B cell (primary cell): ENCODE measurements at places on chromosomes 6 and 20.

GRCh38 chr6:13550656-13551055 is 23.7 kb upstream of the SIRT5 start:
- no peak for DNase-seq

DNA sequence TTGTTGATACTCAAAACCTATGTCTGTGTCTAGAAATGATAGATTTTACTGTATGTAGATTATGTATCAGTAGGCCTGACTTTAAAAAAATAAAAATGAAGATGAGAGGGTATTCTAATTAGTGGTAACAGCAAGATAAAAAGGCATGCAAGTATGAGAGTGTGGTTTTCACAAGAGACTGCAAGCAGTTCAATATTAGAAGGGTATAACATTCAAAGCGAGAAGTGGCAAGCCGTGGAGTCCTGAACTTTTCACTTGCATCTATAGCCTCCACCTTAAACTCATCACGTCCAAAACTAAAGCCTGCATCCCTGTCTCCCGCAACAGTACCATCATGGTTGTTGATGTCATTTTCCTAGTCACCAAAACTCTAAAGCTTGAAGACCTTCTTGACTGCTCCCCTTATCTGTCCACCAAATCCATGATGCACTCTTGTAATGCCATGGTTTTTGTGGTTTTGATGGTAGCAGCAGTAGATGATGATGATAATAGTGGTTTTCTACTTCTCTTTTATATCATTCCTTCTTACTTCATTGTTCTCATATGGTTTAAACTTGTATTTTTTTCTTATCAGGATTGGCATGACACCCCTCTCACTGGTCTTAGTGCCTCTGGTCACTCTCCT is 9.2 kb upstream of the CGA start:
- no peak for DNase-seq

DNA sequence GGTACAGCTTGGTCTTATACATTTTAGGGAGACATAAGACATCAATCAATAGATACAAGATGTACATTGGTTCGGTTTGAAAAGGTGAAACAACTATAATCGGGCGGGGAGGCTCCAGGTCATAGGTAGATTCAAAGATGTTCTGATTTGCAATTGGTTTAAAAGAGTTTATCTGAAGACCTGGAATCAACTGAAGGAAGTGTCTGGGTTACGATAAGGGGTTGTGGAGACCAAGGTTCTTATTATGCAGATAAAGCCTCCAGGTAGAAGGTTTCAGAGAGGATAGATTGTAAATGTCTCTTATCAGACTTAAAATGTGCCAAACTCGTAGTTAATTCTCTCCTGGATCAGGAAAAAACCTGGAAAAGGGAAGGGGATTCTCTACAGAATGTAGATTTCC is 5.9 kb upstream of the SERPINB6 start:
- no peak for DNase-seq

GRCh38 chr20:53829724-53830521 is 236.3 kb upstream of the ZNF217 start:
- DNase-seq, result peak; percentile 72

GRCh38 chr20:50555662-50556061 is 45.5 kb downstream of the PTPN1 start:
- no peak for DNase-seq

DNA sequence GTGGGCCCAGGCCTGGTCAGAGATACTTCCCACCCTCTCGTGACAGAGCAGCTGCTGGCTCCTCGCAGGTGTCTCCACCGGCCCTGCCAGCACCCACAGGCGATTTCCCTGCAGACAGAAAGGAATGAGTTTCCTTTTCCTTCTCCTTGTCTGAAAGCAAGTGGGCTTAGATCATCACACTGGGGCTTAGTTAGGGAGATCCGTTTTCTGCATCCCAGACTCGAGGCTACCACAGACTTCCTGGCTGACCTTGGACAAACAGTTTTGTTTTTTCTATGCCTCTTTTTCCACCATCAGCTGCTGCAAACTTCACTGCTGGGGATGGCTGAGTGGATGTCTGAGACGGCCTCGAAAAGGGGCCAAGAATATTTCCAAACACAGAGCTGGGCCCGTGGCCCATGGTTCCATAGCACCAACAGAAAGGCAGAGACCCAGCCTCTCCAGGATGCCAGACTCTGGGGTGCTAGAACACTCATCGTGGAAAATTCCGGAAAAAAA is 86.5 kb downstream of the BANF2 start:
- DNase-seq, result no peak

DNA sequence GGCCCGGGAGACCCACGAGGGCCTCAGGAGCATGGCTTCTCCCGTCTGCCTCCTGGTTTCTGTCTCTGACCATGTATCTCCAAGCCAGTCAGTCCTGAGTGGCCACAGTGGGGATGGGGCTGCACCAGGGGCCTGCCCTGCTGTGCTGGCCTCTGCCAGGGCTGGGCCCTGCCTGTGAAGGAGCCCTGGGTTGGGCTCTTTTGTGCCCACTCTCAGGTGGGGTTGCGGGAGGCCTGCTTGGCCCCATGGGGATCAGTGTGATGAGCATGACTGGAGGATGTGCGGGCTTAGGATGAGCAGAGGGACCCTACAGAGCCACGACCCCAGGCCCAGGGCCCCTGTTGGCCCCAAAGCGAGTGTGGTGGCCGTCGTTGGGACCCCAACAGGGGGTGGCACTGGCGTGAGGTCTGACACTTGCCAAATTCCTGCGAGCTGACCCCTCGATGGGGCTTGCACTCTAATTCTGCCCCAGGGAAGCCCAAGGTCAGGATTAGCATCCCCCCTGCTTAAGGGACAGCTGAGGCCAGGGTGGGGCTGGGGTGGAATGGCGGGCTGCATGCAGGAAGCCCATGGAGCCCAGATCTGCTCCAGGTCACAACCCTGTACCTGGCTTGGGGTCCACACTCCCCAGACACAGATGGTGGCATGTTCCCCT is 90.0 kb upstream of the BHLHE23 start:
- DNase-seq, result no peak

DNA sequence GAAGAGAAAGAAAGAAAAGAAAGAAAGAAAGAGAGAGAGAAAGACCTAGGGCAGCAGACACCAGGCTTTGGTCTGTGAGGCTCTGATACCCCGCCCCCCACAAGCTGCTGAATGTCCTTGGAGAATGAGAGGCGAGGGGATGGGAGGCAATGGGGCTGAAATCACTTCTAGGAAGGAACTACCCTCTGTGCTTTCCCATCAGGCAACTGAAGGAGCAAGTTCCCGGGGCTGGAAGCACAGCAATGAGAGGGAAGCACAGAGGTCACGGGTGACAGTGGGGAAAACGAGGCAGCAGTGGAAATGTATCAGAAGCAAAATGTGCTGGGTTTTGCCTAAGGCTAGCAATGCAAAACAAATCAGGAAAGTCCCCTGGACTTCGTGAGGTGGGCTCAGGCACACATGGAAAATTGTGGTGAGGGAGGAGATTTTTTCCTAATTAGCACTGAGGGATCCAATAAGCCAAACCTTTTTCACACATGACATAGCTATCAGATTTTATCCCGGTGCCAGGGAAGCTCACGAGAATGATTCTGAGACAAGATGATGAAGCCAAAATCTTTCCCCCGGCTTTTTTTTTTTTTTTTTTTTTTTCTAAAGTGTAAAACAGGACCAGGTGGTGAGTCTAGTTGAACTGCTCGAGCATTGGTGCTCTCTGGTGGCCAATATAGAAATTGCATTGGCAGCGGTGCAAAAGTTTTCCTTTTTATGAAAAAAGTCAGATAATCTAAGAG is 16.8 kb upstream of the ARFGEF2 start:
- peak; percentile 81 for DNase-seq

DNA sequence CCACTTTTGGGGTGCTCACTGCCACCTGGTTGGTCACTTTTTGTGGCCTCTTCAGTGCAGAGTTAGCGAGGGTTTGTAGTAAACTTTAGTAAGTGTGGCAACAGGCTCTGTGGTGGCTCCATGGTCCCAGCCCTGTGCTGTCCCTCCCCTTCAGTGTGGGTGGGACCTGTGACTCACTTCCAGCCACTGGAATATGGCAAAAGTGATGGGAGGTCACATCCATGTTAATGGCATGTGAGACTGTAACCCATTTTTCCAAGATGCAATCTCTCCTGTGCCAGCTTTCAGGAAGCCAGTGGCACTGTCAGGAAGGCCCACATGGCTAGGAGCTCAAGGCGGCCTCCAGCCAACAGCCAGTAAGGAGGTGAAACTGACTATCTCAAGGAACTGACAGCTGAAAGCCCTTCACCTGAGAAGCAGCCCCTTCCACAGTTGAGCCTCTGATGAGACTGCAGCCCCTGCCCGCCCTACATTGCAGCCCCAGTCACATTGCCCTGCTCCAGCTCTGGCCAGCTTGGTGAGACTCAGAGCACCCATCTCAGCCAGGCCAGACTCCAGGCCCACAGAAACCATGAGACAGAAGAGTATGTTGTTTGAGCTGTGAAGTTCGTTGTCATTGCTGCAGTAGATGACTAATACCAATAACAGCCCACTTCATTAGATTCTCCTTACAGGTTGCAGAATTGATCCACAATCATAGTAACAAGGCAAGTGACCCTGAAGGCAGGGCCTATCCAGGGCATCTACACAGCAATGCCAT is 13.1 kb upstream of the CST7 start:
- no peak for DNase-seq

GRCh38 chr6:131062241-131063027 is 611 bp downstream of the EPB41L2 start:
- DNase-seq, result peak; percentile 59

DNA sequence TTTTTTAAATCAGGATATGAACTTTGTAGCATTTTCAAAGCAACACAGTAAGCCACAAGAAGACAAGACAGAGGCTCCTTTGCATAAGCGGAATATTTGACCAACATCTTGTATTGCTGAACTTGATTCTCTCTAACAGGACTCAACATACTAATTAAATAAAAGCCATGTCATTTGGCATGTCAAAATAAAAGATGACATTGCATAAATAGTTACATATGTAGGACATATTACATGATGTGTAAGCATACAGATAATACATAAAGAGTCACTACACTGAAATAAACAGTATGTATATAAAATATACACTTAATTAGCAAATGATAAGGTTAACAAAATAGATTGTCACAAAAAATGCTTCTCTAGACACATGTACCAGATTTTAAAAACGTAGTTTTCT is 62.2 kb downstream of the REPS1 start:
- DNase-seq, result no peak

DNA sequence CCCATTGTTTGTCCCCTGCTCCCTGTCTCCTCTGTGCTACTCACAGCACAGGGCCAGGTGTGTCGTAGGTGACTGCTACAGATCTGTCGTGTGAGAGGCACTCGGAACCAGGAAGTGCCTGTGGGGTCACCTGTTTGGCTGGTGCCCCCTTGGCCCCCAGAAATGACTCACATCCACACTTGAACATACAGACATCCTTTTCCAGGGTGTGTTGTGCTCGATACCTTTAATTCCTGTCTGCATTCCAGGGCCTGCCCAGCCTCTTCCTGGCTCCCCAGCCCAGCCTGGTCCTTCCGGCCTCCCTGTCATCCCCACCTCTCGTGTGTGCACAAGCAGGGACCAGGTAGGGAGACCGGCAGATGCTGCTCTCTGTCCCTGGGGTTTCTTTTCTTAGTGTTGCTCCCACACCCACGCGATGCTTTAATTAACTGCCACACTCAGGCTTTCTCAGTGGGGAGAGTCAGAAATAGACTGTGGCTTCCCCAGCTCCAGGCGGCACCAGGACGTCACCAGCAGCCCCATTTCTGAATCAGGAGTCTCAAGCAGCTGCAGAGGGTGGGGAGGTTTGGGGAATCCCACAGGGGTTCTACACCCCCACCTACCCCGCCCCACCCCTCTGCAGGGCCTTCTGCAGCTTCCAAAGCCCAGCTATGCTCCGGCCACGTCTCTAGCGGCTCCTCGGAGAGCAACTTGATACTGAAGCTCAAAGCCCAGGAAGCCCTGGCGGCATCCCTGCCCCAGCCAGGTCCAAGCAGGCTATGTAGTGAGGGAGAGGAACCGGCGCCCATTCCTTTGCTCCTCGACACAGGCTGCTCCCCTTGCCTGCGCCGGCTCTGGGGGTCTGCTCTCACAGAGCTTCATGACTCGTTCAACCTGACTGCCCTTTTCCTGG is 102.2 kb downstream of the SYCP2 start:
- DNase-seq, result no peak

DNA sequence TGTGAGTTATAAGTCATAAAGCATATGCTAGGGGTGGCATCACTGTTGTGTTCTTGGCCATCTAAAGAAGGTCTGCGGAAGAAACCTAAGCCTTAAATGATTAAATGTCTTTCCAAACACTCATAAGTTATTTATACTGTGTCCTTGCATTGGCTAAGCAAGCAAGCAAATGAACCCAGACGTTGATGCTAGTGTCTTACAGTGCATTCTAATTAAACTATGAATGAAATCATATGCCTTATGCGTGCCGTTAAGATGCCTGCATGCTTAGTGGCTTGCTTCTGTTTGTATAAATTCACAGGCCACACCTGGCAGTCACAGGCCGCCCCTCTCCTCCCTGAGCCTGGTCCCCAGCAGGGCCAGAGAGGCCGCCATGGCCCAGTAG is 49.9 kb downstream of the RIN2 start:
- DNase-seq, result no peak

DNA sequence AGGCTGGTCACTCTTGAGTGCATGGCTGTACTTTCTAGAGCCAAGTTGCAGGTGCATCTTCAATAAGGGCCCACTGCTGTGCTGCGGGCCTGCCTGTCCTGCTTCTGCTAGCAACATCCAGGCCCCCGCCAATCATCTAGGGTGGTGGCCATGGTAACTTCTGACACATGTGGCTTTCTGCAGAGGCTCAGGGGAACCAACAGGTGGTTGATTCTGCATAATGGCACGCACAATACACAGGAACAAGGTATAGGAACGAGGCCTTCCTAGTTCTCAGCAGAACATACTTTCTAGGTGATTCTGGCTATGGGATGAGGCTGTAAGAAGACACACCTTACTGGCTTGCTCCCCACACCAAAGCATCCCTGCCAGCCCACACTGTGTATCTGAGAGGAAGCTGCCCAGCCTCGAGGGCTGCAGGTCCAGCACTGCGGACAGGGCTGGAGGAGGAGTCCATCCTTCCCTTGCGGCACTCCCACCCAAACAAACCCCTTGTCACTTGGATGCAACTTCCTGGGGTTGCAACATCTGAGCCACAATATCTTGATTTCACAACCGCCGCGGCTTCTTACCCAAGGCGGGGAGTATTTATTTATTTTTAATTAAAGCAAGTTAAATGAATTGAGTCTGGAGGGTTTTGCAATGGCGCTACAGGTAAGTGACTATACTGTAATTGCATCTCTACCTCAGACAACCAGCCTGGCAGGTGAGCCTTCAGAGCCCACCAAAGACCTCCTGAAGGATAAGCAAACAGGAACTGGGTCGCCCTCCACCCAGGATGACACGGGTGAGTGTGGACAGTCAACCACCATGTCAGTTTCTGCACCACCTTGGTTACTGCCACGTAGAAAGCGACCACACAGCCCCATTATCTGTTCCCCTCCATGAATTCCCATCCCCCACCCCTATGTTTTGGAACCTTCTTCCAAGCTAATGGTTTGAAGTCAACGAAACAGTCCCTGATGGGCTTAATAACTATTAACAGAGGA is 49.6 kb downstream of the SULF2 start:
- no peak for DNase-seq

- DNase-seq, result no peak
These were observed 3.4 kb upstream of the CDH22 start for GRCh38 chr20:46311719-46312074.
